ENCODE measurements at places on chromosomes 12 and 14.
A peak's percentile ranks its signal among the peaks of the same experiment; 100 is the strongest.

GRCh38 chr14:61870163-61870562 lies 107.9 kb downstream of the SNAPC1 start:
- DNase-seq = no peak

DNA sequence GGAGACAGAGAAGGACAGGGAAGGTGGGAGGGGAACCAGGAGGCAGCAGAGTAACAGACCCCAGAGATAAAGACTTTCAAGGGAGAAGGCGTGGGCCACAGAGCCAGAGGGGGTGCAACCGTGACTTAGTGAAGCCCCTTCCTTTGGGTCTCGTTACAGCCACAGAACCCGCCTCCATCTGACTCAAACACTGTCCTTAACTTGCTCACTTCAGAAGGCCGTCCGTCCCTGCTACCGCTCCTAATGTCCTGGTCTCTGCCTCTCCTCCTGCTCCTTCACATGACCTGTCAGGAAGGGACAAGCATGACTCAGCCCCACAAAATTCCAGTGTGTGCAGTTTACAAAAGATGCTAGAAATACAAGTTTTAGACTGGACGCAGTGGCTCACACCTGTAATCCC lies 18.0 kb downstream of the RIMBP2 start:
- no peak for DNase-seq

GRCh38 chr14:73237786-73238423 lies 599 bp downstream of the PAPLN start:
- no peak for DNase-seq

- DNase-seq = no peak
These were observed 80.8 kb downstream of the C14orf132 start for GRCh38 chr14:96119947-96120346.

DNA sequence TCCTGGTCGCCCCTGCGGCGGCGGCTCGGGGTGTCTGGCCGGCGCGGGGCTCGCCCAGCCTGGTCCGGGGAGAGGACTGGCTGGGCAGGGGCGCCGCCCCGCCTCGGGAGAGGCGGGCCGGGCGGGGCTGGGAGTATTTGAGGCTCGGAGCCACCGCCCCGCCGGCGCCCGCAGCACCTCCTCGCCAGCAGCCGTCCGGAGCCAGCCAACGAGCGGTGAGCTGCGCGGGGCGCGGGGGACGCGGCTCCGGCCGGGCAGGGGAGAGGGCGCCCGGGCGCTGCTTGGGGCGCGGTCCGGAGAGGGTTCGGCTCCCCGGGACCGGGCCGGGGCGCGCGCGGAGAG lies at the start of gene LGALS3:
Gene LGALS3 (plus strand): TSS at position 167 of the 342 bp plus-strand sequence. CDS start 8,122 bp downstream, outside the sequence.
- DNase-seq = no peak

DNA sequence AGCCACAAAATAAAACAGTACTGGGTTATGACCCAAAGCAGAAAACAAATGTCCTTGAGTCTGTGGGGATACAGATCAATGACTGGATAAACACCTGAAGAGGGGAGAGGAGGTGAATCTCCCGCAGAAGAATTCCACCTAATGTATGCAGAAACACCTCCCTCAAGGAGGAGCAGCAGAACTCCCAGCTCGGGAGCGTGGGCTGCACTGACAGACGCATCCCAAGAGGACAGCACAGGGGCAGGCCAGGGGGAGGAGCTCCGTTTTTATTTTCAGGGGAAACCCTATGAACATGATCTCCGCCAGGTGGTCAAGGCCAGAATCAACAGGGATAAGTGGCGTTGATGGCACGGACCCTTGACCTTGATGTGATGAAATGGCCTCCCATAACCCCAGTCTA lies 41.8 kb upstream of the PPP2R5C start:
- DNase-seq = no peak

GRCh38 chr12:113186033-113186365 lies 478 bp downstream of the RITA1 start:
- no peak for DNase-seq

GRCh38 chr12:124610021-124610612 lies 42.7 kb upstream of the NCOR2 start:
- DNase-seq = no peak

DNA sequence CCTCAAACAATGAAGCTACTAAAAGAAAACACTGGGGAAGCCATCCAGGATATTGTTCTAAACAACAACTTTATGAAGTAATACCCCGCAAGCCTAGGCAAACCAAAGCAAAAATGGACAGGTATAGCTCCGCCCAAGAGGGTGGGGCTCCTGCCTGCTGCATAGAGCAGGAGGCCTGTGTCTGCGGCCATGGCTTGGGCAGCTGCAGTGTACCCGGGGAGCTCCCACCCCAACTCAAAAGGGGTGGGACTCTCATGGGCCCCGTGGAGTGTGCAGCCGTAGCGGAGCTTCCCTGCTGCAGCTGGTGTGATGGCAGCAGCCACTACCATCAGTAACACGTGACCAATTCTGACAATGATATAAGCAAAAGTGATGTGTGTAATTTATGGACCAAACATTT lies 264.2 kb upstream of the KITLG start:
- DNase-seq = no peak

DNA sequence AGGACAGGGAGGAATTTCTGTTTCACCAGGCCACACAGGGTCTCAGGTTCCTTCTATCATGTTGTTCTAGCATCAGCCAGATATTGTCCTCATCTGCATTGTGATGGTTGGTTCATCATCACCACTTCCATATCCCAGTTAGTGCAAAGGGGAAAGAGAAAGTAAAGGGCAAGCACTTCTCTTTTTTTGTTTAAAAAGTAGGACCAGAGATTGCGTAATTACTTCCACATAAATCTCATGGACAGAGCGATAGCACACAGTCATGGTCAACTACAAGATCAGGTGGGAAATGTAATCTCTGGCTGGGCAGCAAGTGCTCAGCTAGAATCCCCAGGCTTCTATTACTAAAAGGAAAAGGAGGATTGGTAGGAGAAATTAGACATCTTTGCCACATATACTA lies 155.1 kb downstream of the KIF21A start:
- no peak for DNase-seq

GRCh38 chr12:53190108-53190729 lies 9.5 kb upstream of the CSAD start:
- DNase-seq = no peak

GRCh38 chr14:93965287-93965821 lies 11.0 kb downstream of the ASB2 start:
- DNase-seq = no peak

- no peak for DNase-seq
These were observed 82.1 kb downstream of the SAMD4A start for GRCh38 chr14:54649056-54649455.

- DNase-seq = no peak
These were observed 12.1 kb downstream of the CLEC14A start for GRCh38 chr14:38243696-38244240.

- DNase-seq = no peak
These were observed 51.5 kb downstream of the ST8SIA1 start for GRCh38 chr12:22283006-22283506.

DNA sequence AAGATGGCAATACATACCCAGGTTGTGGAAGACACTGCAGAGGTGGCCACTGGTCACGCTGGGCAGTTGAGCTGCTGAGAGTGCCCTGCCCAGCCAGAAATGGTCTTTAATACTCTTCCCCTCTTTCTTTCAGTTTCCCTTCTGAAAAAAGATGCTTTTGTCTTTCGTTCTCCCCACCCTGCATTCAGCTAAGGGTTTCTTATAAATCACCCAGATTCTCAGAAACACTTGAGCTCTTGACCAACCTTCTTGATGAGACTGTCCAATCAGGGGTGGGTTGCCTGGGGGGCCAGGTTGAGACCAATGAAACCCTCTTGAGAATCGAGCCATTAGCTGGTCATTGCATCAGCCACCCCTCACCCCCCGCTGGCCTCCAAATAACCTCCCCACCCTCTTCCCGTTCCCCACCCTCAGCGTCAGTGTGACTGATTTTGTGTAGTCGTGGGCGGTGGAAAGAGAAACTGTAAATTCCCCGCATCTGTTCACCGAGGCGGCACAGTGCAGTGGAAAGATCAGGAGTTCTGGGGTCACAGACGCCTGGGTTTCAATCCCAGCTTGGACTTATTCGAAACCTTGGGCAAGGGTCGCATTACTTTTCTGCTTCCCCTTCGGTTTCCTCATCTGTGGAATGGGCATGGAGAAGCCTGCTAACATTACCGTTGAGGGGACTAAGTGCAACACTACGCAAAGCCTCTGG lies 52.3 kb downstream of the SLC25A47 start:
- no peak for DNase-seq

DNA sequence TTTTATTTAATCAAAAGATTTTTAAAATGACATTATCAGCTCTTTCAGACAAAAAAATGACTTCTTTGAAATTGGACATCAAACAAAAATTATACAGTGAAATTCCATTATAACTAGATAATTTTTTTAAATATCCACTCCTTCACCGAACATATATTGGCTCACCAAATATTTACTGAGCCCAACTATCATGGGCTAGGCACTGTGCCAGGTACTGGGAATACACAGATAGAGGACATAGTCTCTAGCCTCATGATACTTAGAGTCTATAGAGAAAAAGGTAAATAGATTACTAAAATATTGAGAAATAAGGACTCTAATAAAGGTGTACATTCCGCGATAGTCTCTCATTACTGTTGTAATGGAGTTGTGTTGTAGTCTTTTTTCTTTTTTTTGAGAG lies 219.9 kb downstream of the SEC23A start:
- no peak for DNase-seq

GRCh38 chr12:75578546-75578945 lies 67.1 kb upstream of the KRR1 start:
- no peak for DNase-seq

DNA sequence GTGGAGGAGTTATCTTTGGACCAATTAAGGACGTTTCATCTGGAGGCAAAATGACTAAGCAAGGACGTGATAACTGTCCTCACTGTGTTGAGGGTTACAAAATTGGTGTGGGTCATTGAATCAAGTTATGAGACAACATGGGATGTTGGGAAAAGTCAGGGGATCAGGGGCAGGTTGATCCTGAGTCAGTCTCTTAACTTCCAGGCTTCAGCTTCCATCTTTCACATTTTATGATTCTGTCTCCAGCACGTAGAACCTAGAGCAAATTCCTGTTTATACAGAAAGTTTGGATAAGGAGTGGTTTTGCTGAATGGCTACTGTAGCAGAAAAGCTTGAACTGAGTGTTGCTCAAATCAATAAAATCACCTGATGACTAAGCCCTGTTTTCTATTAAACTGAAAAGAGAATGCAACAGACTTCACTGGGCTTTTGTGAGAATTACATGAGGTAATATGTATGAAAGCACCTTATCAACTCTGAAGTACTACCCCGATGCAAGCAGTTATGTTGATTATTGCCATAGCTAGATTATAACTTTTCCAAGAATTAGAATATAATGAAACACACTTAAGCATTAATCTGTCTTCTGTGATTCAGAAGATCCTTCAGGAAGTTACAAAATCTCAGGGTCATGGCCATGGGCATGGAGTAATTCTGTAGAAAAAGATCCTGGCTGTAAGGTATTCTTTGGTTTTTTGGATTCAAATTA lies 184.8 kb downstream of the ETV6 start:
- DNase-seq = no peak

GRCh38 chr14:53951627-53952303 lies 4.9 kb downstream of the BMP4 start:
- DNase-seq = no peak

DNA sequence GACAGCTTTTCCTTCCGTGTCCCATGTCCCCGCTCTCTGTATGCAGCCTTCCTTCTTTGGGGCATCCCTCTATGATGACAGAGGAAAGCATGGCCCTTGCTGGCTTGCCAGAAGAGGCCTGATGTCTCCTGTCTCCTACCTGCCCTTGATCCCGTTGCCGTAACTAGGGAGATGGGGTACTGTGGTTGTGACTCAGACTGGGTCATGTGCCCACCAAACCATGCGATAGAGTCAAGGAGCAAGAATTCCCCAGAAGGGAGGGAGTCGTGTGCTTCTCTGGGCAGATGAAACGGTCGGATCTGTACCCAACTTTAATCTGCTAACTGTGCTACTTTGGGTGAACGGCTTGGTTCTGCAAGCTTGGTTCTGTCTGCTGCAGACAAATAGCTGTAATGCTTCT lies 99.1 kb upstream of the DYNC1H1 start:
- DNase-seq = no peak

DNA sequence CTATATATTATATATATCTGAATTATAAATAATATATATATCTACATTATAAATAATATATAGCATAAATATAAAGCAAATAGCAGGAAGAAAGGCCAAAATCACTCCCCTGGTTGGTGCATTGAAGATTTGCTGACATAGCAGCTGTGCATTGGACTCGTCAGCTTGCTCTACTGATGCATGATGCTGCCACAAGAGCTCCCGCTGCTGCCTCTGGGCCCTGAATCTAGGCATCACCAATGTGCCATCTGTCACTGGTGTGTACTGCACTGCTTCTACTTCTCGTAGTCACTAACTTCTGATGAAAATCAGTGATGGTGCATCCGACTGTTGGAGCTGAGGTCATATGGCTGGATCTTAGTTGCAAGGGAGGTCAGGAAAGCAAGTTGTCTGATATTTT lies 205.0 kb downstream of the ADAMTS20 start:
- DNase-seq = no peak

DNA sequence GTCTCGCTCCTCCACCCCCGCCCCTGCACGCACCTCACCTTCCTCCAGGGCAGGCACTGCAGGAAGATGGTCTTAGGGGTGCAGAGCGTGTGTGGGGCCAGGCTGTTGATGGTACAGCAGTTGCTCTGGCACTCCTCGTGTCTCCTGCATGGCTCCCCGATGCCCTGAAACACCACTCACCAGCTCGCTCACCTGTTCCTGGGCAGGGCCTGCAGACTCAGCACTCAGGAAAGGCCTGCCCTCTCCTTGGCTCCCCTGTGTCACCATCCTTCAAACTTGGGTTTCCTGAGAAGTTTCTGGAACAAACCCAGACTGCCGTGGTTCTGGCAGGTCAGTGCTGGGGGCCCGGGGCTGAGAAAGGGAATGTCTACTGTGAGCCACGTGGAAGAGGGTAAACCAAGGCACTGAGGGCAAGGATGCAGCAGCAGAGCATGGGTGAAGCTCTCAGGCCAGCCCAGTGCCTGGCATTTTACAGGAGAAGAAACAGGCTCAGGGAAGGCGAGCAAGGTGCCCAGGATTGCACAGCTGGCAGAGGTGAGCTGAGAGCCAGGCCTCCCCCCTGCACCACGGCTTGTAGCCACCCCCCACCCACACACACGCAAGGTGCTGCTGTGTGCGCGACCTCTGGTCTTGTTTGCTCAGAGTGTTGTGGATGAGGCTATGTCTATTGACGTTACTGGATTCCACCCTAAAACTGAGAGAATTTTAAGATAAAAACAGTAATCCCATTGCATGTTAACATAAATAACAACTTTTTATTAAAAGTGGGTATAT lies 5.5 kb downstream of the LRCOL1 start:
- DNase-seq = no peak

- peak; percentile 64 for DNase-seq
These were observed 87.2 kb downstream of the NINJ2 start for GRCh38 chr12:575948-576614.

- no peak for DNase-seq
These were observed 42.5 kb downstream of the MARK3 start for GRCh38 chr14:103427485-103428443.

Data from stimulated activated CD8-positive, alpha-beta memory T cell treated with anti-CD3 and anti-CD28 coated beads, Interleukin-2, amount 100 ng/mL, for 1 hour (primary cell).